Endodermal cell (in vitro differentiated cells): ENCODE measurements at places on chromosomes 5 and 9. TPM values are rescaled to one million over a fixed set of nuclear protein-coding genes. Genes with fewer than 3 reads are reported as not detected.

The C9orf50 gene
- total RNA-seq: not detected in 3 replicates

The SIT1 gene
- total RNA-seq: 1.8 TPM in 1 of 3 replicates, not detected in the others

The AGPAT2 gene
- total RNA-seq: 39.8 and 41.8 TPM in 2 replicates

The KDM3B gene
- total RNA-seq: 98.1 and 104 TPM in 2 replicates

GRCh38 chr5:132411304-132412013 lies 41.9 kb downstream of the SLC22A5 start:
- DNase-seq: no peak

DNA sequence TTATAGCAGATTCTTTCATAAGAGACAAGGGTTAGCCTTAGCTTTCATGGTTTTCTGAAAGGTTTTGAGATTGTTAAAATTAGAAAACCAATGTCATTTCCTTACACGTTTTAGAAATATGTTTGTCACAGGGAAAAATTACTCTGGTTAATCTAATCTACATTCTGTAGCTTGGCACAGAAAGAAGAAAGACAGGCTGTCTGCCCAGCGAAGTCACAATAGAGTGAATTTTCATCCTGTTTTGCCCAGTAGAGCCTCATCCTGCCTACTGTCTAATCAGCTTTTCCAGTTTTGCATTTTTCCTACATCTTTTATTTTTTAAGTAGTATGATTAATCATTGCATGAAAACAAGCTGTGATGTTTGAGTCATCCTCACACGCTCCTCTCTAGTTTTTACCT lies 688.8 kb downstream of the MTRR start:
- no peak for DNase-seq

DNA sequence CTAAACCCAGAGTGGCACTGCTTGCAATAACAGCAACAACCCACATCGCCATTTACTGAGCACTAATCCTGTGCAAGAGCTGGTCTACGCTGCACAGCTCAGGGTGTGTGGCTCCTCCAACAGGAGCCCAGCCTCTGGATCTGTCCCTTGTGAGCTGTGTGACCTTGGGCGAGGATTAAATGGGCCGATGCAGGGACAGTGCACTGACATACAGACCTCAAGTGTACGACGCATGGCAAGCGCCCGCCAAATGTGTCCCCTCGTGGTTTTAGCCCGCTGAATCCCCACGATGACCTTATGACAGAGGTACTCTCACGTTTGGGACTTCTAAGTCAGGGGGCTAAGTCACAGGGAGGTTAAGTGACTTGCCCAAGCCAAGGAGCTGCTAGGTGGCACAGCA lies 130.3 kb upstream of the RAPGEF1 start:
- DNase-seq: no peak

DNA sequence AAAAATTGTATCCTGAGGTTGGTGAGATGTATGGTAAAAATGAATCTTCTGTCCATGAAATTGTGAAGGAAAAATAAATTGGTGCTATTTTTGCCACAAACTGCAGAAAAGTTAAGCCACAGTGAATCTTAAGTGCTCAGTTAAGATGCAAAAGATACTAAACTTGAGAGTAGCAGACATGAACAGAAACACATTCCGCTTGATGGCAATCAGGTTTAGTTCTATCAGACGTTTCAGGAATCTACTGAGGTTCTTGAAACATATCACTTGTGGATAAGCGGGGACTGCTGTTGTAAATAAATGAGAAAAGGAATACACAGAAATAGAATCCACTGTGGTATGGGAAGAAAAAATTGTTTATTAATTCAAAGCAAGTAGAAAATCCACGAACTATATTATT lies 311.2 kb upstream of the PRR16 start:
- no peak for DNase-seq

- DNase-seq: no peak
Observed at GRCh38 chr5:5805916-5806315, 383.4 kb downstream of the ICE1 start.
